Prostate gland (tissue), 2 donors: ENCODE measurements at places on chromosomes 7 and 10. TPM values are rescaled to one million over a fixed set of nuclear protein-coding genes. Genes with fewer than 3 reads are reported as not detected.

DNA sequence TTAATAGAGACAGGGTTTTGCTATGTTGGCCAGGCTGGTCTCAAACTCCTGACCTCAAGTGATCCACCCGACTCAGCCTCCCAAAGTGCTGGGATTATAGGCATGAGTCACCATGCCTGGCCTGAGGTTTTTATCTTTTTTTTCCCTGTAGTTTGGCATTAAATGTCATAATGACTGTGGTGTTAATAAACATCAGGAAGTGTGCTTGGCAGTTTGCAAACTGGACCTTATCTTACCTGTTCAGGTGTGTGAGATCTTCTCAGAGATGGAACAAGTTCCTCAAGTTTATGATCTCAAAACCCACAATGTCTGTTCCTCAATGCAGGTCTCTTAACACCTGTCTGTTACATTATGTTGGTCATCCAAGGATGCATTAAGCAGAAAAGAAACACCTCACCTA, 80.0 kb downstream of the ARID5B start:
- H3K36me3 ChIP-seq: no peaks in the 10 kb centered on the region
- H3K27me3 ChIP-seq: no peaks in the 10 kb centered on the region
- H3K4me1 ChIP-seq: peaks cover 12% of the 10 kb centered on the region

DNA sequence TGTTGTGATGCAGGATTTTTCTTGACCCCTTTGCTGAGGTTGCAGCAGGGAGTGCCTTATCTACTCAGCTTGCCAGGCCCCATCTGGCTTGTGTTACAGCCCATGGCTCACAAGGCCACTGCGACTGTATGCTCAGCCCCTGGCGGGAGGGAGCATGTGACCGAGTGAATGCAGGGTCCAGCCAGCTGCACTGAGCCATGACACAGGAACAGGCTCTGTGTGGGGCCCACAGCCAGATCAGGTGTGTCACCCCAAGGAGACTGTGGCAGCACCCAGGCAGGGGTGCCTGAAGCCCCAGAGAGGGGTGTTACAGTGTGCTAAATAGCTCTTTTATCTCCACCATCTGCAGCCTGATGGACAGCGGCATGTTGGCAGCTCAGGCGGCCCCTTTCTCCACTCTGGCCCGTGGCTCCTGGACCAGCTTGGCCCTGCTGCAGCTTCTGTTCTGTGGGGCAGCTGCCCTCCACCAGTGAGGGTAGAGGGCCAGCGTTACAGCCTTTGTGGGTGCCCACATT, 2.6 kb upstream of the PCBD1 start:
- H3K4me1 ChIP-seq: no peaks in the 10 kb centered on the region
- no peak overlapping the region for H3K27ac ChIP-seq
- H3K27me3 ChIP-seq: no peaks in the 10 kb centered on the region
- no peak overlapping the region for H3K4me3 ChIP-seq
- H3K36me3 ChIP-seq: no peaks in the 10 kb centered on the region
- no peak for DNase-seq

DNA sequence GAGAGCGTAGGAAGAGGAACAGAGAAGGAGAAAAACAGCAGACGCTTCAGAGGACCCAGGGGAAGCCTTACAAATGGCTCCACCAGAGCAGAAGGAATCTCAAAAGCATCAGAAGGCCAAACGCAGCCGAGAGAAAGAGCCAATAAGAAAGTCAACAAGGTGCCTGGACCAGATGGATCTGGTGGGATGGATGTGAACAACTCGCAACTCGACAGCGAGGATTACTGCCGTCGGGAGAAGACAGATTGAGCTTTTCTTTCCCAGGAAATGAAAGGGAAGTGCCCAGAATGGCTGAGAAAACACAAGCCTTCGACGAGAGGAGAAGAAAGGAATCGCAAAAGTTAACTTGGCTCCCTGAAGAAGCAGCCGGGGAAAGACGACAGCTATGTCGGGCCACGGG, 132.8 kb upstream of the MGMT start:
- no peak for DNase-seq
- no peaks in the 10 kb centered on the region for H3K36me3 ChIP-seq
- no peaks in the 10 kb centered on the region for H3K4me1 ChIP-seq
- H3K27me3 ChIP-seq: no peaks in the 10 kb centered on the region

- H3K4me3 ChIP-seq: no peak overlapping the region
- H3K27ac ChIP-seq: no peak overlapping the region
- H3K36me3 ChIP-seq: no peaks in the 10 kb centered on the region
- no peak for DNase-seq
Measured at GRCh38 chr7:47528471-47528870, 53.4 kb downstream of the TNS3 start.

DNA sequence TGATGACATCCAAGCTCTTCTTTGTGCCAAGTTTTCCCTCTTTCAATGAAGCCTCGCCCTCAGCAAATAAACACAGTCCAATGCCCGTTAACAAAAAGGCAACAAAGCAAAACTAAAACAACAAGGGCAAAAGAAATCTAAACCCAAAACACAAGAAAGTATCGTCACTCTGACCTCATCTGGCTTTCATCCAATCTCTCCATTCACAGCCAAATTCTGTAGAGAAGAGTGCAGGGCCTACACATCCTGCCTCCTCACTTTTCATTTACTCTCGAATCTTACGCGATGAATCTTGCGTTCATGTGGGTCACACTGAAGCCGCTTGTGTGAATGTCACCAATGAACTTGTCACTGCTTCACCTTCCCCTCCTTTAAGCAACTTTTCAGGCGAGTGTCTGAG, 15.9 kb upstream of the AKR1E2 start:
- H3K4me3 ChIP-seq: no peak overlapping the region
- no peaks in the 10 kb centered on the region for H3K27me3 ChIP-seq
- H3K27ac ChIP-seq: no peak overlapping the region
- DNase-seq: no peak

GRCh38 chr10:124117511-124117785, 24.1 kb upstream of the CHST15 start:
- no peak overlapping the region for H3K4me3 ChIP-seq
- H3K27me3 ChIP-seq: no peaks in the 10 kb centered on the region
- DNase-seq: no peak
- no peak overlapping the region for H3K27ac ChIP-seq

DNA sequence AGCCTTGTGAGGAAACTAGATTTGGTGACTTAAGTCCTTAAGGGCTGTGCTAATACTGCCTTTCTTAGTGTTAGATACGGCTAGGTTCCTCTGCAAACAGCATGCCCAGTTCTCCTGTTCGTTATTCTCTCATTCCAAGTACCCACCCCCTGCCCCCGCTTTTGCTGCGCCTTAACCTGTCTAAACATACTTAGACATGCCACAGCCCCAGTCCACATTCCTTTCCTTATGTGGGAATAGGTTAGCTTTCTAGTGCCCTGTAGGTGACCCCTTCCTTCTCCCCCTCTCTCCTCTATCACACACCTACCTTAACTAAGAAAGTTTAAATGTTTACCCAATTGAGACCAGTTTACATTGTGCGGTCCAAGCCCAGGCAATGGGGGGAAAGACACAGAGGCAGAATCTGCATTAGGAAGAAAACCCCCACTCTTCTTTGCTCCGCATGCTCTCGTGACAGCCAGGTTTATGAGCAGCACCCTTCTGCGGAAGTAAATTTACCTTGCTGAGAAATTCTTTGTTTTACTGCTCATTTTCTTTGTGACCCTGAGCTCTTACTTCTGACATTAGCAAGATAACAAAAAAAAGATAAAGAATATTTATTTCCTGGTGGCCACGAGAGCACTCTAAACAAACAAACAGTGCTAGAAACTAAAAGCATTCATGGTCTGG, 48.8 kb downstream of the VIM start:
- no peaks in the 10 kb centered on the region for H3K27me3 ChIP-seq
- no peak overlapping the region for H3K4me3 ChIP-seq
- no peaks in the 10 kb centered on the region for H3K36me3 ChIP-seq
- H3K4me1 ChIP-seq: no peaks in the 10 kb centered on the region

DNA sequence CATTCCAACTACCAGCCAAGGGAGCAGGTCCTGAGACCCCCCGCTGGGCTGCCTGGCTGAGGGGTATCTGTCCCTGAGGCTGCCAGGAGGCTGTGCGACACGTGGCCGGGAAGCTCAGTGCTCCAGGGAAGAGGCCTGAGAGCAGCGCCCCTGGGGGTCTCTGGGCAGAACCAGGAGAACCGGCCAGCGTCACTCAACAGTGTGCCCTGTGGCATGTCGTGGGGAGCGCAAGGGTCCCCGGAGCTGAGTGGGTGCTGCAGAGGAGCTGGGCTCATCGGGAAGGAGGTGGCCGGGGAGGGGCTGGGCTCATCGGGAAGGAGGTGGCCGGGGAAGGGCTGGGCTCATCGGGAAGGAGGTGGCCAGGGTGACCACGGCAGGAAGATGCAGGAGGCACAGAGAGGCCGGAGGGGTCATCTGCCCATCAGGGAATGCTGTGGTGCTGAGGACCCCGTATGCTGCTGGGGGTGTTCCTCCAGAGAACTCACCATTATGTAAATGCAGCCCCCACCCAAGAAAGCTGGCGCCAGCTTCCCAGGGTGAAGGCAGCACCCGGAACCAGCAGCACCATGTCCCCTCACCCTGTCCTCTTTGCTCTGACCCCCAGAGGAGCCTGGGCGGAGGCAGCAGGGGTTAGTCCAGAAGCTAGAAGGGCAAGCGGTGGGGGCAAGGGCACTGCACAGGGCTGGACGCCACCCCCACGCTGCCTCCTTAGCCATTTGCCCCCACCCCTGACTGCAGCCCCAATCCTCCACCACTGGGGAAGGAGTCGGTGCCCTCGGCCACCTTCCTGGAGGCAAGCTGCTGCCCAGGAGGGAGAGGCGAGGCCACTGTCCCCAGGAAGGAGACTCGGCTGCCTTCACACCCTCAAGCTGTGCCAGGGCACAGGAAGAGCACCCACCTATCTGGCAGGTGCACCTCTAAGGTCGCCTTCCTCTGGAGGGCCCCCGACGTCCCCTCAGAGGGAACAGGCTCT, 33.3 kb downstream of the CALML3 start:
- no peaks in the 10 kb centered on the region for H3K27me3 ChIP-seq
- H3K4me3 ChIP-seq: no peak overlapping the region
- no peak for DNase-seq
- H3K36me3 ChIP-seq: no peaks in the 10 kb centered on the region
- no peak overlapping the region for H3K27ac ChIP-seq

- no peaks in the 10 kb centered on the region for H3K4me1 ChIP-seq
- DNase-seq: no peak
- no peak overlapping the region for H3K27ac ChIP-seq
Measured at GRCh38 chr10:133225707-133226191, 4.3 kb upstream of the UTF1 start.

DNA sequence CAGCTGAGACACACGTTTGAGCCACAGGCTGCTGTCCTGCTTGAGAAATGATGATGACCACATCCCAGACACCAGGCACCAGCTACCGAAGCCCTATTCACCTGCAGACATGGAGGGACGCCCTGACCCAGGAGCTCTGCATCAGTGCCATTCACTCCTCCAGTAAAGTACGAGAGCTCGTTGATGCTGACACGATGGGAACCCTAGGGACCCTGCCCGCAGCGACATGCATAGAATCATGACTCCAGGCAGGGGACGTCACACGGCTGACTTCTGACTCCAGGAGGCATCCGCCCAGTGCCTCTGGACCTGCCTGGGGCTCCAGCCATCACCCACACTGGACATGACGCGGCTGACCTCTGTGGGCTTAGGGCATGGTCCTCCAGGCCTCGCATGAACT, 129.9 kb downstream of the ADARB2 start:
- H3K27me3 ChIP-seq: no peaks in the 10 kb centered on the region
- no peak overlapping the region for H3K27ac ChIP-seq
- H3K4me3 ChIP-seq: no peak overlapping the region
- no peaks in the 10 kb centered on the region for H3K36me3 ChIP-seq
- DNase-seq: no peak

- H3K4me1 ChIP-seq: peaks cover 11% of the 10 kb centered on the region
- no peaks in the 10 kb centered on the region for H3K27me3 ChIP-seq
- no peak overlapping the region for H3K4me3 ChIP-seq
- DNase-seq: no peak
- H3K27ac ChIP-seq: no peak overlapping the region
- no peaks in the 10 kb centered on the region for H3K36me3 ChIP-seq
Measured at GRCh38 chr7:159010411-159010810, 134.3 kb downstream of the VIPR2 start.

DNA sequence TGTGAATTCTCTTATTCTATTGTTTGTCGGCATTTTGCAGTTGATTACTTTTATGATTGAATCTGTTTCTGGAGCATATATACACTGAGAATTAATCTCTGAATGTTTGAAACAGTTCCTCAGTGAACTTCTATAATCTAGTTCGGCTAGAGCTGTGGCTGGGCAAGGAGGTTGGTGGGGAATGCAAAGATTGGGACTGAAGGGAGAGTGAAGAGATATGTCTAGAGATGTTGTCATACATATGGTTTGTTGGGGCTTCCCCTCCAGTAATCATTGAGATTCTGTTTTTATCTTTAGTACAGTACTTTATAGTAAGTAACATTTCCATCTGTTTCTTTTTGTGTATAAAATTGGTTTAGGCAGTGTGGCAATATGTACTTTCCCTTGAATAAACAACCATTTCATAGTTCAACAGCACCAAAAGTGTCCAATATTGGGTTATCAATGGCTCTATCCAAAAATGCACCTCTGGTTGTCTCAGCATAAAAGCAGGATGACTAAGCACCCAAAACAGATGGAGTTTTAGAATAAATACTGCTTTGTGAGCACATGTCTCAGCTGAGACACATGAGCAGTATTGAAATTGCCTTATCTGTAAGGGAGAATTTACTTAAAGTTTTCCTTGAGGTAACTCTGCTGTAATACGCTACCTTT, 36.7 kb downstream of the WAC start:
- H3K27ac ChIP-seq: no peak overlapping the region
- H3K4me1 ChIP-seq: no peaks in the 10 kb centered on the region
- no peaks in the 10 kb centered on the region for H3K36me3 ChIP-seq
- DNase-seq: no peak
- no peaks in the 10 kb centered on the region for H3K27me3 ChIP-seq

Gene UCN3
- not detected for total RNA-seq

Gene GBX1
- total RNA-seq: not detected

Gene GIMAP8
- total RNA-seq: 6.5 TPM

Gene RGR
- not detected for total RNA-seq

Gene WAPL
- total RNA-seq: 29.6 TPM

Gene ADCYAP1R1
- 0.14 TPM for total RNA-seq

Gene ECHDC3
- 77.6 TPM for total RNA-seq

Gene ARHGEF5
- 29.0 TPM for total RNA-seq

Gene LRRC4
- 5.7 TPM for total RNA-seq

Gene PPP1R17
- total RNA-seq: not detected

Gene RSPH10B
- not detected for total RNA-seq
